Activated T-cell treated with anti-CD3 and anti-CD28 coated beads, Interleukin-2, amount 50 U/mL, for 48 hours (primary cell): ENCODE measurements at places on chromosomes 6 and 20.

GRCh38 chr6:169803816-169804340, 52.5 kb downstream of the ERMARD start:
- DNase-seq, result peak; percentile 16

- no peak for DNase-seq
Measured at GRCh38 chr6:158662607-158662953, 12.7 kb downstream of the SYTL3 start.

- DNase-seq, result peak; percentile 42
Measured at GRCh38 chr6:12605888-12606345, 110.7 kb upstream of the PHACTR1 start.

DNA sequence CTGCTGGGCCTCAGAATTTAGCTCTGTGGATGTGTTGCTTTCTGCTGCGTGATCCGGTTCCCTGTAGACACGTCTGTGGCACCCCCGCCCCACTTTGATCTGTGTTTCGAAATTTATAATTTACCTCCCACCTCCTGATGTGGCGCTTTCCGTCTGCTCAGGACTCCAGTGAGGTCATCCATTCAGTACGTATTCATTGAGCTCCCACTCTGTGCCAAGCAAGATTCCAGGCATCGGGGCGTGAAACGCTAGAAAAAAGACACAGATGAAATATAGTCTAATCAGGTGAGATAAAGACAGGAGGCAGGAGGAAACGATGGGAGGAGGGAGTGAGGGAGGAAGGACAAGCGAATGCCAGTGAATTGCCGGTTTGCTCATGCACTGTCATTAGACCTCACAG, 431.9 kb upstream of the SULF2 start:
- no peak for DNase-seq
